Caudate nucleus (tissue), 63 donors: ENCODE measurements at places on chromosomes 3 and 15.

GRCh38 chr15:26126819-26127387, 263.8 kb upstream of the ATP10A start:
- no peak for DNase-seq

GRCh38 chr3:98966862-98967546, 65.5 kb upstream of the DCBLD2 start:
- no peak for DNase-seq

DNA sequence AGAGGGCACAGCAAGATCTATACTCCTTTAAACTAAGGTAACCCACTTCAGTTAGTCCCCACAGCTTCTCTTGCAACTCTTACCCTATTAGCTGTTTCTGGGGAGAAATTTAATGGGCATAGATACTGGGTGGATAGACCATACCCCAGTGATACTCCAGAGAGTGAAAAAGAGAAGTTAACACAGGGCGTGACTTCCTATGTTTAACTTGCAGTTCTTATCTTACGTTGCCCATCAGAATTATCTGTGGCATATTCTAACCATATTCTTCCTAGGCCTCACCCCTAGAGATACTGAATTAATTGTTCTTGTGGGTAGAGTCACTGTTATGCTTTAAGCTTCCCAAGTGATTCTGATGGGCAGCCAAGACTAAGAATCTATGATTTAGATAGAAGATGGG, 485.4 kb upstream of the TPRG1 start:
- DNase-seq, result no peak

DNA sequence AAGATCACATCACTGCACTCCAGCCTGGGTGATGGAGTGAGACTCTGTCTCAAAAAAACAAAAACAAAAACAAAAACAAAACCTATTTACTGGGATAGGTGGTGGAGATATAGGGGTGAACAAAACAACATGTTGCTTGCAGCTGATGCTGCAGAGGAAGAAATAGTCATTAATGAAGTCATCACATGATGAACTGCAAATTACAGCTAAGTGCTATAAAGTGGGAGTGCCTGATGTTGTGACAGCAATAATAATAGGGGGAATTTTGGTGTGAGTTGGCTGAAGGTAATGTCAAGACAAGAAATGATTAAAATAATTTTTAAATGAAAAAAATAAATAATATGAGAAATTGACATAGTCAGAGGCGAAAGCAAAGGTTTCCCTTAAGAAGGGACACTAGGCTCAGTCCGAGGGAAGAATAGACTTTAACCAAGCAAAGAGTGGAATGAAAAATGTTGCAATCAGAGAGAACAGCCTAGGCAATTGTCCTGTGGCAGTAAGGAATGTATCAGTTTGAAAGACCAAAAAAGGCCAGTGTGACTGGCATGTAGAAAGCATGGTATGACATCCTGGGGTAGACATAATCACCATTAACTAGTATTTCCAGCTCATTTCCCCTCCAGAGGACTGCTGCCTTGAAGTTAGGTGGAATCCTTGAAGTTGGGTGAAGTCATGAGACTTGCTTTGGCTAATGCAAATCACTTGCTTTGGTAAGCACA, 14.7 kb upstream of the PIK3CB start:
- DNase-seq, result no peak

- DNase-seq, result no peak
These were observed 108.5 kb upstream of the UNC13C start for GRCh38 chr15:53869806-53870073.

GRCh38 chr3:111570404-111571030, 24.6 kb downstream of the ZBED2 start:
- DNase-seq, result no peak

DNA sequence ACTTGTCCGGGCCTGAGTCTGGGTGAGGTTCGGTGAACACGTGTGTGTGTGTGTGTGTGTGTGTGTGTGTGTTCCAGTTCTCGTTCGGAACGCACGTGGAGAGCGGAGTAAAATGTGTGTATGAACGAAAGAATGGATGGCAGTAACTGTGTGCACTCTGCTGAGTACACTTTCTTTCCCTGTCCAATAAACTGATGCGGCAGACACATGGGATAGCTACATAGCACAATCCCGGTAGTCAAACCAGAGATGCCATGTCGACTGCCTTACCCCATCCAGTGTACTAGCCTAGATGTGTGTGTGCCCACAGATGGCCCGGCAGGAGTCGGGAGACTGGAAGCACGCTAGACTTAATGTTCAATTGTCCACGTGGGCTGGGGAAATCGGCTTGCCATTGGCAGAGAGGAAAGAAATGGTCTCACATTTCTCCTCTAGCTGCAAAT, 507 bp upstream of the GOLIM4 start:
- DNase-seq, result peak; percentile 67

DNA sequence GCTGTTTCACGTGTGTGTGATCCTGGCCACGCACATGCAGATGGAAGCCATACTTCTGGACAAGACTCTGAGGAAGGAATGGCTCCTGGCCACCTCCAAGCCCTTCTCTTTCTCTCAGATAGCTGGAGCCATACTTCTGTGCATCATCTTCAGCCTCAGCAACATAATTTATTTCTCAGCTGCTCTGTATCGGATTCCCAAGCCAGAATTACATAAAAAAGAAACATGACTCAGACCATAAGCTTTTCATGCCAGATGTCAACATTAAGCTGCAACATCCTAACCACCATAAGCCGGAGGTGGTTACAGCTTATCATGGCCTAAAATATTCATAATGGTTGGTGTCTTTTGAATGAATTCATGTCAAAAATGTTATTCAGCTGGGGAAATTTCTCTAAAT, 10.6 kb upstream of the KIF23 start:
- no peak for DNase-seq

- no peak for DNase-seq
These were observed 101.9 kb upstream of the LMCD1 start for GRCh38 chr3:8399686-8400085.

DNA sequence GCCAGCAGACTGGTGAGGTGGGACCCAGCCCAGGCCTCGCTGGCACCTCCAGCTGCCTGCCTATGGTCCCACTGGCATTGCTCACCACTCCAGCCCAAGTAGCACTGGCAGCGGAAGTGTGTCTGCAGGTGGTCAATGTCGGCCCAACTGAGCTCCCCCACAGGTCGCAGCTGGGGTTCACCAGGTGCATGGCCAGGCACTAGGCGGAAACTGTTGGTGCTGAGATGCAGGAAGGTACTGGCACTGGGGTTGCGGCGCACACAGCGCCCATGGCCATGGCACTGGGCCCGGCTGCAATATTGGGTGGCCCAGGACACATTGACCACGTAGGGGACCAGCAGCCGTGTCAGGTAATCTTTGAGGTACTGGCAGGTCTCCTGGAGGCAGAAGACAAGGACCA, 4.4 kb downstream of the HYAL2 start:
- no peak for DNase-seq

DNA sequence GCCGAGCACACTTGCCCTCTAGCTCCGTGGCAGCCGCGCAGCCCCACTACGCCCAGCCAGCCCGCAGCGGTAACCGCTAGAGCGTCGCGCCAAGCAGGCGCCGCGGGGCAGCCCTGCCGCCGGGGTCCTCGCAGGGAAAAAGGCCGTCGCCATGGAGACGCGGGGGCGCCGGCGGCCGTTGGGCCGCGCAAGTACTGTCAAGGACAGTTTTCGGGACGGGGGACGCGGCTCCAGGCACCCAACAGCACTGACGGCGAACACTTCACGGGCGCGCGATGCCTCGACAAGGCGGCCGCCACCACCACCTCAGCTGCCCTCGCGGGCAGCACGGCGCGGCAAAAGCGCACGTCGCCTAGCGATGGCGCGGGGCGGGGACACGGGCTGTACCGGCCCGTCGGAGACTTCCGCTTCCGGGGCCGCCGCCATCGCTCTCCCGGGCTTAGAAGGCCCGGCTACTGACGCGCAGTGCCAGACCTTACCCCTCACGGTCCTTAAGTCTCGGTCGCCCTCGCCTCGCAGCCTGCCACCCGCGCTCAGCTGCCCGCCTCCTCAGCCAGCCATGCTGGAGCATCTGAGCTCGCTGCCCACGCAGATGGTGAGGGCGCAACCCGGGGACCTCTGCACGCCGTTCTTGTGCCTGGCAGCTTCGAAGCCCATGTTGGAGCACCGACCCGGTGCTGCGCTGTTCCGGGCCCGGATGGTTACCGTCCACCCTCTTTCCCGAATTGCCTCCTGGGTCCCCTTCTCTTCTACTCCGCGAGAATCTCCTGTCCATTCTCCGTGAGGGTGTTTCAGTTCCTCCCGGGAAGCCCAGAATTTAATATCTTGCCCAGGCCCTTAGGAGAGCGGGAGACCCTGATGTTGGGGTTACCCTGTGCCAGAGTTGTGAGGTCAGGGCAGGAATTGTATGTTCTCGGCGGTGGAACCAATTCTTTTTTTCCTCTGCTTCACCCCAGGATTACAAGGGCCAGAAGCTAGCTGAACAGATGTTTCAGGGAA, at the start of the genes GLT8D1 and SPCS1:
Gene GLT8D1 (minus strand): TSS at position 104 of the 999 bp plus-strand sequence. CDS start 5,331 bp downstream, outside the sequence.
Gene SPCS1 (plus strand): TSS at position 419 of the 999 bp plus-strand sequence. CDS start 141 bp downstream, at position 560.
- DNase-seq, result peak; percentile 38

- DNase-seq, result no peak
These were observed 959 bp downstream of the ZNF592 start for GRCh38 chr15:84749111-84749991.

GRCh38 chr3:56488812-56489600, 20.7 kb upstream of the ERC2 start:
- no peak for DNase-seq

DNA sequence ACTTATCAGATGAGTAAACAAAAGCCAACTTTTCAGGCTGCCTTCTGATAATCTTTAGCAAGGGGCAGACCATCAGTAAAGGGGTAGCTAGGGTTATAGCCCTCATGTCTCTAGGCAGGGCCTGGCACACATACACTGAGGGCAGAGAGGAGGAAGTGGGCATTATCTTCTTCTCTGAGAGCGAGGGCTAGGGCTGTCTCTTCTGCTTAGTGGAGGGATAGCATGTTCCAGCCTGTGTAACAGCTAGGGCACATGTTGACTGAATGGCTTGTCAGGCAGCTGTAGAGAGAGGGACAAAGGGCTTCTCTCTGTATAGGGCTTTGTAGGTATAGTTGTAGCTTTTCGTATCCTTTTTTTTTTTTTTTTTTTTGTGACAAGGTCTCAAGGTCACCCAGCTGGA, 17.8 kb downstream of the CRTC3 start:
- DNase-seq, result no peak

DNA sequence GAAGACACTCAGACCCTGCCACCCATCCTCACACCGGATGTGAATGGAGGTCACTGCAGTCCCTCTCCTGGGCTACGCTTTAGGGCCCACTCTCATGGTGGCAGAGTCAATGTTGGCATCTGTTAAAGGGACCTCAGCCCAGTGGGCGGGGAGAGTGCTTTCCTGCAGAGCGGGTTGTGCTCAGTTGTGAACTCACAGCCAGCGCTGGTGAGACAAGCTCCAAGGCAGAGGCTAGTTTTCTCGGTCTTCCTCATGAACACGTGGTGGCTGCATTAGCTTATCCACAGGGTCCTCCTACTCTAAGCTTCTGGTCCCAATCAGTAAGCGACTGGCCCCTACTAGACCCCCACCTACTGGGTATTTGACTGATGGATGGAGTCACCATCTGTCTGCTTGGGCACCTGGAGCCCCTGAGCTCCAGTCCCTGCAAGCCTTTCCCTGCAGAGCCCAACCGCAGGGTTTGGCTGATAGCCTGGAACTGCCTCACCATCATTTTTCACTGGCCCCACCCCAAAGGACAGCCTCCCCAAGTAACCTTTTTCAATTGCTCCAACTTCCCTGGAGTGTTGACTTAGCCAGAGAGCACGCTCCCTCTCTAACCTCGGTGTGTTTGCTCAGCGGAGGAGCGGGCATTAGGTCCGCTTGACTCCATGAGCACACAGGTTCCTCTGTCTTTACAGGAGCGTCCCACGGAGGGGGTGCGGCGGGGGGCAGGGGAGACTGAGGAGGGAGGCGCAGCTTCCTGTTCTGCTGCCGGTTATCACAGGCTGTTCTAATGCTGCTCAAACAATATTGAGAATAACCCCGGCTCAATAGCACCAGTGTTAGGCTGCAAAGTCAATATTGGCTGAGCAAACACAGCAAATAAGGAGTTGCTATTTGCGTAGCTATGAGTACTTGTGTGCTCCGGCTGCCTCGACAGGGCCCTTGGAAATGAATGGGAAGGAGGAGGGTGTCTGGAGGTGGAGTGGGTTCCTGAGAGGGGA, 141.7 kb downstream of the RPLP1 start:
- no peak for DNase-seq

- no peak for DNase-seq
These were observed 65.1 kb upstream of the LCTL start for GRCh38 chr15:66630801-66631351.

DNA sequence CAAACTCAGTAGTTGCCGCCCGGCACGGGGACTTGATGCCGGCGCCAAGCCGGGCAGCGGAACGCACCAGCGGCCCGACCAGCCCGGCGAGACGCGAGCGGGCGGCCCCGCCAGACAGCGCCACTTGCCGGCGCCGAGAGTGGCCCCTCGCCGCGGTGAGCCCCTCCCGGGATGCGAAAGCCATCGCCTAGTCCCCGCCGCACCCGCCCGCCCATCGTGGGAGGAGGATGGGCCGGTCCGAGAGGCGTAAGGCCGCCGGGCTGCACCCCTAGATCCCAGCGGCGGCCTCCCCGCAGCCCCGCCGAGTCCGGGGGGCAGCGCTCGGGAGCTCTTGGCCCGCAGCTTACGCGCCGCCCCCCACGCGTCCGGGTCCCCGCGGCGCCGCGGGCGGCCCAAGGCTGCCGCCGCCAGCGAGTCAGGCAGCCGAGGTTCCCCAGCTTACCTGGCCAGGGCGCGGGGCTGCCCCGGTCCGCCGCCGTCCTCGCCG, 609 bp downstream of the GOLGA8A start:
- DNase-seq, result no peak

- DNase-seq, result peak; percentile 22
These were observed 105.4 kb downstream of the SCAPER start for GRCh38 chr15:76799760-76800159.

DNA sequence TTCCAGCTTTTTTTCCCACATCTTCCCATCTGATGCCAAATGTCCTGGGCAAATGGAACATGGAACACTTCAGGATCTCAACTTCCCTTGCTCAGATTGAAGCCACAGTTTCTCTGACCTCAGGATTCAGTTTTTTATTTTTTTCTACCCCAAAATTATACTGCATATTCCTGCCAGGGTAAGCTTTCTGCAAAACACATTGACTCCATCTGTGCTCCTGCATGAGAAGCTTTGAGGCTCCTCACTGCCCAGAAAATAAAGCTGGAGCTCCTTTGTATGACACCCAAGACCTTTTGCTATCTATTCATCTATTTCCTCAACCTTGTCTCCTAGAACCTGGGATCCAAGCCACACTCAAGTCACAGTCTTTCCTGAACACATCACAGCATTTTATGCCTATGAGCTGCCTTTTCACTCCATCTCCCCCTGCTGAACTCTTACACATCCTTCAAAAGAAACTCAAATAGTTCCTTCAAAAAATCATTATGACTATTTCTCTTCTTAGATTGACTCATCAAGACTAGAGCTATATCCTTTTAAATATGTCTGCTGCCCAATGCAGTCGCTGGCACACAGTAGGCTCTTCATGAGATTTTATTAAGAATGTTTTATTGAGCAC, 57.4 kb upstream of the PSMD6 start:
- no peak for DNase-seq

DNA sequence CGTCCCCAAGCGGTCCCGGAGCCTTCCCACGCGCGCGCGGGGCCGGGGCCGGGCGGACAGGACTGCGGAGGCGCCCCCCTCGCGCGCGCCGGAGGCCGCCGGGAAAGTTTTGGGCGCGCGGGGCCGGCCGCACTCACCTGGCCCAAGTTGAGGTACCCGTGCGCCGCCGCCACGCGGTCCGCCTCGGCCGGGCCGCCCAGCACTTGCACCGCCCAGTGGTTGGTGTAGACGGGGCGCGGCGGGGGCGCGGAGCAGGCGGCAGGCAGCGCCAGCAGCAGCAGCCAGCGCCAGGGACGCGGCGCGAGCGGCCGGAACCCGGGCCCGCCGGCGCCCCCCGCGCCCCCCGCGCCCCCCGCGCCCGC, 289 bp downstream of the PCSK6 start:
- no peak for DNase-seq
